ENCODE measurements at places on chromosomes 1 and 21.

DNA sequence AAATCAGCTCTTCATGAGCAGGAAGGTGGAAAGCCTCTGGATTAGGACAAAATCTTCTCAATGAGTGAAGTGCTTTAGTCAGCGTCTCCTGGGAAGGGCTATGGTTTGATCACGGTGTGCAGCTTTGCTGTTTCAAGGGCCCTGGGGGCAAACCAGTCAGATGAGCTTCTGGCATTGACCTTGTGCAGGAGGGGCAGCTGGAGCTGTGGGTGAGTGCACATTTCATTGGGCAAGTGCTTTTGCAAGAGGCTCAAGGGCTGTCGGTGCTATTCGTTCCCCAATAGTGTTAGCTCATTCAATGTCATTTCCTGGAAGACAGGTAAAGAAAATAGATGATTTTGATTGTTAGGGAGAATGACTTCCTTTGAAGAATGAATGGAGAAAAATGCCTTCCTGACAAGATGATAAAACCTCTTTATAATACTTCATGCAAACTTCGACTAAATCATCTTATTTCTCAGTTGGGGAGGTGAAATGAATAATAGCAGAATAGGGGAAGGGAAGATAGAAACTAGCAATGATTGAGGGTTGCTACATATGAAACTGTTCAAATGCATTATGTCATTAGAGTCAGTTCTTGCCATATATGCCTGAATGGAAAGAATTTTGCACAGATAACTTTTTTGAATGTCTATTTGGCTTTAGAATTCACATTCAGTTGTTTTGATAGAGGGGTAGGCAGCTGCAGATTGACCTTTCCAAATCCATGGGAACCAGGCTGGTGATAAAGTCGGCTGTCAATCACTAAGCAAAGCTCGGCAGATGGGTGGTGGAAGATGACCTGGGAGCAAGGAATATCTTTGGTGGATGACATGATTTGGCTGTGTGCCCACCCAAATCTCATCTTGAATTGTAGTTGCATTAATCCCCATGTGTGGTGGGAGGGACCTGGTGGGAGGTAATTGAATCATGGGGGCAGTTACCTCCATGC is 12.9 kb upstream of the DISC1 start:
- no peak for DNase-seq

DNA sequence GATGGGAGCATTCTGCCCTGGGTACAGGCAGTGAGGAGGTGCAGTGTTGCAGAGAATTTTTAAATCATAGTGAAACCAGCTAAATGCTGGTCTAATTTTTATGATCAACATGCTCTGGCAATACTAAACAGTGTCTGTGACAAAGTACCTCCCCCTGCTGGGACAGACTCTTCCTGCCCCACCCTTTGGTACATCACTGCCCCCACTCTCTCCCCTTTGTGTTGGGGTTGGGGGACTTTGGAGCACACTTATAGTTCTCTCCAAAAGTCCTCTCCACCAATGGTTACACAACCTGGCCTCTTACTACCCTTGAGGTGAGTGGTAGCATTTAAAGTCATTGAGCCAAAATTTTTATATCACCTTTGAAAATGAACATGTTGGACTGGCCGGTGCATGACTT is 48.2 kb upstream of the GUCA2B start:
- DNase-seq, result no peak

DNA sequence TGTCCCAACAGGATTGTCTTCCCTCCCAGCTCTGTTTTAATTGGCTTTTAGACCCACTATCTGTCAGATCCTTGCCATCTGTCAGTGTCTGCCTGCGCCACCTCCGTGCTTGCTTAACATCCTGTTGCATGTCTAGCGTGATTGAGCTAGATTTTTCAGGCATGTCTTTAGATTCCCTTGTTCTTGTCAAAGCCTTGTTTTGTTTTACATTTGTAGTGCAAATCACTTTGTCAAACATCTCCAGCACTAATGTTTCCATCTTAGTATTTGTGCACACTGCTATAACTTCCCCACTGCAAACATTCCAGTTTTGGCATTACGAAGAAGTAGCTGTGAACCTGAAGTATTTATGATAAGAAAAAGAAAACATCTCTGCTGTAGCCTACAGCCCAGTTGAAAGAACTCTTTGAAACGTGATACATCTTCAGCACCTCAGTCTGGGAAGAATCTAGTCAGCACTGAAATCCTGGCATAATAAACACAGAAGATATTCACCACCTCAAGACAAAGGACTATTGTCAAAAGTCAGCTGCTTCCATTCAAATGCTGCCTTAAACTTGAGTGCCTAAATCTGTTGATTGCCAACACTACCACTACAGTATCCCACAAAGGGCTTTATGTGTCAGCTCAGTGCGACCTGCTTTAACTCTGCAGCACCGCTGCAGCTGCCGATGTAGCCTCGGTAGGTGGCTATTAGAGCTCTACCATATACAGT is 105.0 kb downstream of the FNBP1L start:
- no peak for DNase-seq

DNA sequence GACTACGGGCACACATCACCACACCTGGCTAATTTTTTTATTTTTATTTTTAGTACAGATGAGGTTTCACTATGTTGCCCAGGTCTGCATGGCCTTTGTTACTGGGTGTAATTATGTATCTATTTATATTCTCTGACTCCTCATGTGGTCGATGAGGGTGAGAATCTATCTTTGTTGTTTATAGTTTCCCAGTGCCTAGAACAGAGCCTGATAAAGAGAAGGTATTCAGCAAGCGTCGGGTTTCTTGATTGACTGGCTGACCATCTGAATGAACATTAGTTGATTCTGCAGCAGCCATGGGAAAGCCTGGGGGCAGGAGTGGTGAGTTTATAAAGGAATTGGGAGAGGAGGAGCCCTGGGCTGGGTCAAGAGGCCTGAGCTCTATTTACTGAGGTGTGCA is 28.5 kb downstream of the SERINC2 start:
- no peak for DNase-seq

- no peak for DNase-seq
Observed at GRCh38 chr1:5727191-5727590, 265.0 kb downstream of the NPHP4 start.

GRCh38 chr1:224447971-224448370 is 13.4 kb upstream of the WDR26 start:
- no peak for DNase-seq

DNA sequence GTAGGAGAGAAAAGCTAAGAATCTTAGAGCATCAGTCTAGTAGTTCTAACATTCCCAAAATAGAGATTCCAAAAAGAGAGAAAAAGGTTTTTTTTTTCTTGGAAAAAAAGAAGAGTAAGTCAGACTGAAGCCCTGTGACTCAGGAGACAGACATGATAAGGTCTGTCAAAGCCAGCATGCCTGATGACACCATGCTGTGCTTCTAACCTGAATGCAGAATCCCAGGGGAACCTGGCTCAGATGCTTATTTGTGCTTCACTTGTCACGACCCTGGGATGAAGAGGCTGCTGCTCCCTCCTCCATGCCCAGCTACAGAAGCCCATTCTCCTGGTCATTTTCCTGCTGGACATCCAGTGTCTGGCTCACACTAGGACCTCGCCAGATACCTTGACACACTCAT is 44.3 kb downstream of the ERICH3 start:
- no peak for DNase-seq

DNA sequence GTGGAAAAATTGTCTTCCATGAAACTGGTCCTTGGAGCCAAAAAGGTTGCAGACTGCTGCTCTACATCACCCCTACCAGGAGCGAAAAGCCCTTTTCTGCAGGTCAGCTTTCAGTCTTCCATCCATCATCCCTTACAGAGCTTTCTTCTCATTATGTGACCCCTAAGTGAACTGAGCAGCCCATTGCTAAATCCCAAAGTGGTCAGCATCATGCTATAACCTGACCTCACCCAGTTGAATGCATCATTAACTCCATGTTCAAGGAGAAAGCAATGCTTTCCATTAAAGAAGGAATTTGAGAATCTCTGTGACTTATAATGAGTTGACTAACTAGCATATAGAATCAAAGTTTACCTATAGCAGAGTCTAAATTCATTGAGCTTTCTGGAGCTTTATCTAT is 10.4 kb upstream of the IL24 start:
- DNase-seq, result no peak

DNA sequence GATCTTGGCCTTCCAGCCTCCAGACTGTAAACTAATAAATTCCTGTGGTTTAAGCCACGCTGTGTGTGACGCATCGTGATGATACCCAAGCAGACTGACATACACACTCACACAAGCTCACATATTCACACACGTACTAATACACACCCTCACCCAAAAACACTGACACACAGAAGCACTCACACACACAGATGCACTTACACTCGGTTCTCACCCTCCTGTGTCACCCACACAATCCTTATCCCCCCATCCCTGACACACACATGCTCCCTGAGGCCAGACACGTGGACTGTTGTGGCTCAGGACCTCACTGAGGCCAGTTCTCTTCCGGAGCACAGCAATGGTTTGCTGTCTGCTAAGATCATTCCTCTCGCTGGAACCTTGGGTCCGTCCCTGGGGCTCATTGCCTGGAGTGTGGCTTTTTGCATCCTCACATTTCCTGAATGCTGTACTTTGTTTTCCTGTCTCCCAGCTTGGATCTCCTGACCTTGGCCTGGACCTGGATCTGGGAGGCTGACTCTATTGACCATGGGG is 76.9 kb upstream of the LYST start:
- DNase-seq, result no peak

DNA sequence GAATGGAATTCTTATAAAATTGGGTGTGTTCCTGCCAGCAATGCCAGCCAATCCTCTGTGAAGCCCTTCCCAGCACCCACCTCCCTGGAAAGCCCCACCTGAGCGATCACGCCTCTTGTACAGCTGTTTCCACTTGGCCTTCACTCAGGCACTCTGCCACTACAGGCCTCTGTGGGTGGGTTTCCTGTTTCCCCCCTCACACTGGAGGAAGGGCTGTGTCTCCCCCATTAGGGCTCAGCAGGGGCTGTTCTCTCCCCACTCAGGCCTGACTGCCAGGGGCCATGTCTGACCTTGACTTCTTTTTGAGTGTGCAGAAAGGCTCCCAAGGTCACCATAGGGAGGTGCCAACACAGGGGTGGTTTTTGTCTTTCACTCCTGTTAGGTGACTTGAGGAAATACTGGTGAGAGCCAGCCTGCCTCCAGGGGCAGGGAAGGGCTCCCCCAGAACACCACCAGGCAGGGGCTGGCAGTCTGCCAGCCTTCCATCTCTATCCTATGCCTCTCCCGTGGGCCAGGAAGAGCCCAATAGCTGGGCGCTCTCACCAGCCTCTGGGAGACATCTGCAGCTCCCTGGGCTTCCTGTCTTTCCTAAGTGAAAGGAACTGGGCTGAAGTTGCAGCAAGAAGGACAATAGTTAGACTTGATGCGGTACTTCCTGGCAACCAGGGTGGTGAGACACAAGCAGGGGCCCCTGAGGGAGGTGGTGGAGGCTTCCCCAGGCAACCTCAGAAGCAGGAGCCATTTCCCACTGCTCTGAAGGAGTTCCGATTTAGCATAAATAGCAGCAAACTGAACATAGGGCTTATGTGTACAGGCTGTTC is 49.1 kb downstream of the ELK4 start:
- no peak for DNase-seq

- DNase-seq, result no peak
Observed at GRCh38 chr1:193110864-193111263, 5.7 kb upstream of the GLRX2 start.

- DNase-seq, result no peak
Observed at GRCh38 chr1:154391086-154391770, 13.9 kb upstream of the IL6R start.

- no peak for DNase-seq
Observed at GRCh38 chr21:42247716-42248115, 28.8 kb downstream of the ABCG1 start.

All from CD4-positive, alpha-beta T cell treated with Interleukin-10 for 1 hour (primary cell).